H1 (cell line): ENCODE measurements at places on chromosomes 16 and 17.

- peak; percentile 17 for DNase-seq
These were observed 1.3 kb downstream of the APPBP2 start for GRCh38 chr17:60524463-60525327.

- DNase-seq: peak; percentile 66
These were observed 6.7 kb downstream of the GIP start for GRCh38 chr17:48961516-48962233.

DNA sequence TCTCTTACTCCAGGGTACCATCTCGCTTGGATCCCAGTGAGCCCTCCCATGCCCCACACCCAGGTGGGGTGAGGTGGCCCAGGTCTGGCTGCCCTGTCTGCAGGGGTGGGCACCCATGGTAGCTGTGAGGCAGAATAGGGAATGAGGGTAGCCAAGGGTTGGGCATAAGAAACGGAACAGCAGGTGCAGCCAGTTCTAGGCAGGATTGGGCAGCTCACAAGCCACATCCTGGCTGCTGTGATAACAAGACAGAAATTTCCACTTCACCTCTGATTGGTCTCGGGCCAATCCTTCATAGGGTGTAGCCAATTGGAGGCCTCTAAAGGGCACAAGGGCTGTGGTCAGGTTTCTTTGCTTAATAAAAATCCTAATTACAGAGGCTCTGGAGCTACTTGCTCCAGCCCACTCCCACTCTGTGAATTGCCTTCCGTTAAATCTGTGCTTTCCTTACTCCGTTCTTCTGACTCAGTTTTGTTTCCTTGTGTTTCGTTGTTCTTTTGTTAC, 1.5 kb upstream of the ARHGDIG start:
- DNase-seq: no peak

- DNase-seq: no peak
These were observed 7.6 kb upstream of the CYTH1 start for GRCh38 chr17:78789663-78790181.

DNA sequence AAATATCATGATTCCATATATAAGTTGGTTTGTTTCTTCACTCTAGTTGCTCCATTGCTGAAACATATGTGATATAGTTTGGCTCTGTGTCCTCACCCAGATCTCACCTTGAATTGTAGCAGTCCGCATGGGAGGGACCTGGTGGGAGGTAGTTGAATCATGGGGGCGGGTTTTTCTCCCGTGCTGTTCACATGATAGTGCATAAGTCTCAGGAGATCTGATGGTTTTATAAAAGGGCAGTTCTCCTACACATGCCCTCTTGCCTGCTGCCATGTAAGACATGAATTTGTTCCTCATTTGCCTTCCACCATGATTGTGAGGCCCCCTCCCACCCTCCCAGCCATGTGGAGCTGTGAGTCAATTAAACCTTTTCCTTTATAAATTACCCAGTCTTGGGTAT, 915.5 kb downstream of the KCNJ2 start:
- DNase-seq: no peak

- no peak for DNase-seq
These were observed 5.1 kb downstream of the RASD1 start for GRCh38 chr17:17491031-17491471.

DNA sequence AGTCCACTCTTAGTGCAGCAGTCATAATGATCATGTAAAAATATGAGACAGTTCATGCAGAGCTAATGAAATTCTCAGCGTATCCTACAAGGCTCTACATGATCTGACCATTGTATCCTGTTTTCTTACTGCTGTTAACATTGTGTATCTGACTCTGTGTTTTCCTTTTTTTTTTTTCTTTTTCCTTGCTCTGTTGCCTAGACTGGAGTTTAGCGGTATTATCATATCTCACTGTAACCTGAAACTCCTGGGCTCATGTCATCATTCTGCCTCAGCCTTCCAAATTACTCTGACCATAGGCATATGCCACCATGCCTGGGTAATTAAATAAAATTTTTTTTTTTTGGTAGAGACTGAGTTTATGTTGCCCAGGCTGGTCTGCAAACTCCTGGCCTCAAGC, 12.1 kb downstream of the DUS2 start:
- DNase-seq: no peak

DNA sequence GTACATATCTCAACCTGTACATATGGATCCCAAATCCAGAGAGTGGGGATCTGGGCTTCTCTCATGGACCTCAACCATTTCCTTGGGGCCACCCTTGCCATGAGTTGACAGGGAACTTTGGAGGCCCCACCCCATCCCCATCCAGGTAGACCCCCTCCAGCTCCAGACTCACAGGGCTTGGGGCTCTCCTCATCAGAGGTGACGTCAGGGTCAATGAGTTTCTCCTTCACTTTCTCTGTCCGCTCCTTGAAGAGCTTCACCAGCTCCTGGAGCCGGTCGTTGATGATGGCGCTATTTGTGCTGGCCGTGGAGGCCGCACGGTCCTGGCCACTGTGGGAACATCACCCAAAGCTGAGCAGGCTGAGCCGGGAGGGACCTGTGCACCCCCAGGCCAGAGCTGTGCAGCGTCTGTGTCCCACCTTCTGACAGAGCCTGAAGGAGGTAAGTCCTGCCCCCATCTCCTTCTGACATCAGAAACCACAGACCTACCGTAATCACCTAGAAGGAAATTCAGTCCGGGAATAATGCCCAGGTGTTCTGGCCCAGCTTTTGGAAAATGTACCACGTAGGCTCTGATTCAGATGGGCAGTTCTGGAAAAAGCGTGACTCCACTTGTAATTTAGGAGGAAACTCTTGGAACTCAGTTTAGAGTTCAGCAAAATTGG, 50.6 kb downstream of the CNGB1 start:
- no peak for DNase-seq

- DNase-seq: no peak
These were observed 82.3 kb upstream of the BCAR1 start for GRCh38 chr16:75333721-75334163.

DNA sequence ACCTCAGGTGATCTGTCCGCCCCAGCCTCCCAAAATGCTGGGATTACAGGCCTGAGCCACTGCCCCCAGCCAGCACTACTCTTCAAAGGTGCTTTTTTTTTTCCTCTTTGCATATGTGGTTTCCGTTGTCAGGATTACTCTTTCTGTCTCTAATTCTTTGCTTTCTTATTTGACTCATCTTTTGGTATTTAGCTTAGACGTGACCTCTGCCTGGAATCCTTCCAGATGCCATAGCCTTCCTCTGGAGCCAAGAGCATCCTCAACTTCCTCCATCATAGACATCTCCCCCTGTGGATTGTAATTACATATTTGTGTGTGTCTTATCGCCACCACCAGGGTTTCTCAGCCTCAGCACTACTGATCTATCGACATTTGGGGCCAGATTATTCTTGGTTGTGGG, 84.4 kb upstream of the XYLT1 start:
- DNase-seq: no peak

DNA sequence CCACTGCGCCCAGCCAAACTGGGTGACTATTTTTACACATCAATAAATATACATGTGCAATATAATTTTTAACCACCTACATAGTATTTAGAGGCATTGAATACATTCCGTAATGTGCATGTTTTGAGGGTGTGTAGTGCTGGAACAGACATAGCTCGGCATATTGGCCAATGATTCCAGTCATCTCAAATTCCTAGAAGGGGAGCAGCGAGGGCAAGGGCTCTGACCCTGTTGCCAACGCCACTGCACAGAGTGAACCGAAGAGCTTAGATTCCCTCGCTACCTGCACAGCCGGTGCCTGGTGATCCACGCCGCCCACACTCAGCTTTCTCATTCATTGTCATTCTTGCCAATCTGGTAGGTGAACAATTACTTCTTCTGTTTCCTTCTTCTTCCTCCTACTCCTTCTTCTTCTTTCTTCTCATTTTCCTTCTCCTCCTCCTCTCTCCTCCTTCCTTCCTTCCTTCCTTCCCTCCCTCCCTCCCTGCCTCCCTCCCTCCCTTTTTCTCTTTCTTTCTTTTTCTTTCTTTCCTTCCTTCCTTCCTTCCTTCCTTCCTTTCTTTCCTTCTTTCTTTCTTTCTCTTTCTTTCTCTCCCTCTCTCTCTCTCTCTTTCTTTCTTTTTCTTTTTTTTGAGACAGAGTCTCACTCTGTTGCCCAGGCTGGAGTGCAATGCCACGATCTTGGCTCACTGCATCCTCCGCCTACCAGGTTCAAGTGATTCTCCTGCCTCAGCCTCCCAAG, 26.3 kb upstream of the ATP2A3 start:
- DNase-seq: no peak

DNA sequence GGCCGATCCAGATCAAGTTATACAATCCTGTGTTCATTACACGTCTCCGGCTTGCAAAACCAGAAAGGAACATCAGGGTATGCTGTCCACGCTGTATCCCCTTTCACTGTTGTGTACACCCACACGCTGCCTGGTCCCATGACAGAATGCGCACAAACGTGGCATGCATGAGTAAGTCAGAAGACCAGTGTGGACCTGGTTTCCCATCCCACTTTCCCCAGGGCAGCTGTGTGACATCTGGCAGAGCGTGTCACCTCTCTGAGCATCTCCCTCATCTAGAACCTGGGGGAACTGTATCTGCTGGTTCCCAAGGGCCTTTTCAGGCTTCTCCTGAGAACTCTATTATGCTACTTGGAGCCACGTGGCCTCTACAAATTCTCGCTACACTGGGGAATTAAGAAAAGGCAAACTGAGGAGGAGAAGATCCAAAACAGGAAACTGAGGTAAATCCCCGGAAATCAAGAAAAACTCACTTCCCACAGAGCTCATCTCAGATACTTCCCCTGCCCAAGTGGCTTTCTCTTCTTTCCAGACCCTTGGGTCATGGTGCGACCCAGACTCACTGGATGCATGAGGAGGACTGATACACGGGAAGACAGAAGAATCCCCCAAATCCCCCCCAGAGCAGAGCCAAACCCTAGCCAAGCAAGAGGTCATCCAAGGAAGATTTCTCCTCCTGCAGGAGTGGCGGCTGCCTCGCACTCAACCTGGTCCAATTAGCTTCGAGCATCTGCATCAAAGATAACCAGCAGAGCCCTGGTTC, 139.3 kb downstream of the GAS7 start:
- DNase-seq: no peak

GRCh38 chr17:6938637-6939036, 57.2 kb upstream of the ALOX12 start:
- no peak for DNase-seq

GRCh38 chr16:7025616-7026190, 306.9 kb upstream of the RBFOX1 start:
- DNase-seq: peak; percentile 72

GRCh38 chr17:73432624-73433190, 120.9 kb upstream of the CDC42EP4 start:
- DNase-seq: no peak

- no peak for DNase-seq
These were observed 52.1 kb downstream of the METRNL start for GRCh38 chr17:83131401-83132011.

DNA sequence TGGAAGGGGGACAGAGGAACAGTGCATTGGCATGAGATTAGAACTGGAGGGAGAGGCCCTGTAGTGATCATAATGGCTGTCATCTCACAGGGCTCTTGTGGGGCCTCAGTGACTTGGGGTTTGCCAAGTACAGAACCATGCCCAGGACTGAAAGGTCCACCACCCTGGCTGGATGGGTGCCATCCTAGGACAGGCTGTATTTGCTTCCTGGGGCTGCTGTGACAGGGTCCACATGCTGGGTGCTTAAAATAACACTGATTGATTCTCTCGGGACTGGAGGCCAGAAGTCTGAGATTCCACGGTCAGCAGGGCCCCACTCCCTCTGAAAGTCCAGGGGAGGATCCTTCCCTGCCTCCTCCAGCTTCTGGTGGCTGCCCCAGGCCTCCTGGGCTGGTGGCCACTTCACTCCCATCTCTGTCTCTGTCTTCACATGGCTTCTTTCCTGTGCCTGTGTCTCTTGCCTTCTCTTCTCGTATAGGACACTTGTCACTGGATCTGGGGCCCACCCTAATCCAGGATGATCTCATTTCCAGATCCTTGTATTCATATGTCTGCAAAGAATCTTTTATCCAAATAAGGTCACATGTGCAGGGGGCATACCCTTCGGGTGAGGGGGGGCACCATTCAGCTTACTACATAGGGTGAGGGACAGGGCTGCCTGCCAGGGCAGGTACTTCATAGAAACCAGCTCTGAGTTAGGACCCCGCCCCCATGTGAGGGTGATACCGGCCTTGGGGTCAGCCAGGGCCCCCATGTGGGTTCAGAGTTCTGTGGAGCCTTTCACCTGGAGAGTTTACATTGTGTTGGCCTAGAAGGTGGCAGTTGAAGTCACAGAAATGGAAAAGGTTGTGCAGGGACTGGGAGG, 52.6 kb downstream of the USP22 start:
- DNase-seq: no peak

- no peak for DNase-seq
These were observed 79.0 kb downstream of the CDH8 start for GRCh38 chr16:61957075-61957855.

DNA sequence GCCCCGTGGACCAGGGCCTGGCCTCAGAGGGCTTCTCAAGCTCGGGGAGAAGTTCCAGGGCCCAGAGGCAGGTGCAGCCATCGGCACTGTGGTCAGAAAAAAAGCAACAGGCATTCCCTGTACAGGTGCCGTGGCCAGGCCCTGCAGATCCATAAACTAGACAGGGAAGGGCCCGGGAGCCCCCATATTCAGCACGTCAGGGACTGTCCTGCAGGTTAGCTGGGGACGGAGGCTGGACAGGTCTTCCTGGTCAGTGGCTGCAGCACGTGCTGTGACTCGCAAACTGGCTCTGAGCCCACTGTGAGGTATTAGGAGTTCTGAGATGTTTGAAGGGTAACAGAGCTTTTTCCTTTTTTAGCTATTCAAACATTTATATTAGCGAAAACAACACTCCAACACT, 15.0 kb upstream of the C16orf95 start:
- DNase-seq: no peak

DNA sequence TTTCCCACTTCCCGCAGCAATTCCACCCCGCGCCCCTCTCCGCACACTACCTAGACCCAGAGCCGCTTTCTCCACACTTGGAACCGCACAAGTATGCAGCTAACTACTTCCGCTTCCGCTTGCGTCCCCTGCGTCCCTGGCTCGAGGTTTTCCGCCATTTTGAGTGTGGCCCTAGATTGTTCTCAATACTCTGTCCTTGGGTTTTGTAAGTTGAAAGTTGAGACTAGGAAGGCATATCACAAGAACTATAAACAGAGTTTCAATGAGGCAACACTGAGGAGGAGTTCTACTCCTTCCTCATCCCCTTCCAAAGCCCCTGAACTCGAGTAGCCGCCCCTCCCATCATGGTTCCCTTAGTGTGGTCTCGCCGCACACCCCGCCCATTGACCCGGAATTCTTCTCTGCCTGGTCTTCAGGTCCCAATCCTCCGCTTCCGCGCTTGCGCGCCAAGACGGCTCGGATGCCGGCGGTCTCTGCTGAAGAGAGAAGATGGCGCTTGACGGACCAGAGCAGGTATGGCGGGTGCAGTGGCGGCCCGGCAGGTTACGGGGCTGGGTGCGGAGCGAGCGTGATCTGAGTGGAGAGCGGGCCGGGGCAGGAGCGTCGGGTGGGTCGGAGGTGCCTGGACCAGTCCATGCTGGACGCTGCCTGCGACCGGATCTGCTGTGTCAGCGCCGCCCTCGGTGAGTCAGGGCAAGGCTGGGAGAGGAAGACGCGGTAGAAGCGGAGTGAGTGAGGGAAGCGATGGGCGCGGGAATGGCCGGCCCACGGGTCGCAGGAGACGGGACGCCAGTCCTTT, at the start of the genes FTSJ3 and PSMC5:
TSS of gene FTSJ3 (minus strand) at position 662 of the 799 bp plus-strand sequence. CDS start 761 bp downstream, outside the sequence.
TSS of gene PSMC5 (plus strand) at position 430 of the 799 bp plus-strand sequence. CDS start at position 490, 60 bp downstream.
- peak; percentile 92 for DNase-seq

- DNase-seq: peak; percentile 80
These were observed at the start of gene TANC2 for GRCh38 chr17:62965686-62966425. Gene TANC2 (plus strand): TSS chr17:62966235. CDS start chr17:63009560, 43,325 bp downstream.

GRCh38 chr17:80119839-80120238, 18.5 kb downstream of the GAA start:
- DNase-seq: no peak
